BE2C (cell line): ENCODE measurements at places on chromosomes 7 and 10.
A peak's percentile ranks its signal among the peaks of the same experiment; 100 is the strongest.

- DNase-seq, result no peak
Measured at GRCh38 chr7:712381-713138, 13.9 kb upstream of the DNAAF5 start.

DNA sequence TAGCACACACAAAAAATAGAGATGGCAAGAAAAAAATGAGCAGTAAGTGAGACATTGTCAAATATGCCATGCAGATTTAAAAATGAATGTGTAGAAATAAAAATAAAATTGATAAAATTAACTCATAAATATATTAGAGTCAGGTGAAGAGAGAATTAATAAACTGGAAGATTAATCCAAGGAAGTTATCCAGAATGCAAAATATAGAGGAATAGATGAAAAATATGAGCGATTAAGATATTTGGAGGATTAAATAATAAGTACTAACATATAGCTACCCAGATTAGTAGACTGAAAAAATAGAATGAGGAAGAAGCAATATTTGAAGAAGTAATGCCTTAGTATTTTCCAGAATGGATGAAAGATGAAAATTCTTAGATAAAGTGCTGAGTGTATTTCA, 103.4 kb downstream of the GPR158 start:
- DNase-seq, result no peak

GRCh38 chr7:137146012-137146455, 197.5 kb downstream of the PTN start:
- DNase-seq, result no peak

DNA sequence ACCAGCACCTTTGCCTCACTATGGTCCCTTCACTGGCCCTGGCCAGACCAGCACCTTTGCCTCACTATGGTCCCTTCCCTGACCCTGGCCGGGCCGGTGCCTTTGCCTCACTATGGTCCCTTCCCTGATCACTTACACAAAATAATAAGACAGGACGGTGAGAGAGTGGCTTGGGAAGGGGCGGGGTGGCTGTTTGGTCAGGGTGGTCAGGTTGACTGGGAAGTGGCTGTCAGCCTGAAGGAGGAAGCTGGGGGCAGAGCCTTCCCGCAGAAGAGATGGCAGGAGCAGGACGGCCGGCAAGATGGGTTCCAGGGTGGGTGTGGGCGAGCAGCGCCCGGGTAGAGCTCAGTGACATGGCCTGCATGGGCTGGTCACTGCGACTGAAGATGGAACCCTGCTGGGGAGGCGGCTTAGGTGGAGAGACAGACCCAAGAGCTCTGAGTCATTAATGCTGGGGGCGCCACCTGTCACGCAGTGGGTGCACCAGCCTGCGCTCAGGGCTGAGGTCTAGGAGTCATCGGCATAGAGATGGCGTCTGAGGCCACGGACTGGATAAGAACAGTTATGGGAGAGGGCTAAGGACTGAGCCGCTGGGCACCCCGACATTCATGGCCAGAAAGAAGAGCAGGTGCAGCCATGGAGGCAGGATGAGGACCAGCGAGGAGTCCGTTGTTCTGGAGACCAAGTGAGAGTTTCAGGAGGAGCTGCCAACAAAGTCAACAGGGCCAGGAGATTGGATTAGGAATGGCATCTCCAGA, 91.8 kb downstream of the CHST15 start:
- DNase-seq, result no peak

GRCh38 chr7:375901-376305, 85.9 kb downstream of the FOXL3 start:
- DNase-seq, result no peak

DNA sequence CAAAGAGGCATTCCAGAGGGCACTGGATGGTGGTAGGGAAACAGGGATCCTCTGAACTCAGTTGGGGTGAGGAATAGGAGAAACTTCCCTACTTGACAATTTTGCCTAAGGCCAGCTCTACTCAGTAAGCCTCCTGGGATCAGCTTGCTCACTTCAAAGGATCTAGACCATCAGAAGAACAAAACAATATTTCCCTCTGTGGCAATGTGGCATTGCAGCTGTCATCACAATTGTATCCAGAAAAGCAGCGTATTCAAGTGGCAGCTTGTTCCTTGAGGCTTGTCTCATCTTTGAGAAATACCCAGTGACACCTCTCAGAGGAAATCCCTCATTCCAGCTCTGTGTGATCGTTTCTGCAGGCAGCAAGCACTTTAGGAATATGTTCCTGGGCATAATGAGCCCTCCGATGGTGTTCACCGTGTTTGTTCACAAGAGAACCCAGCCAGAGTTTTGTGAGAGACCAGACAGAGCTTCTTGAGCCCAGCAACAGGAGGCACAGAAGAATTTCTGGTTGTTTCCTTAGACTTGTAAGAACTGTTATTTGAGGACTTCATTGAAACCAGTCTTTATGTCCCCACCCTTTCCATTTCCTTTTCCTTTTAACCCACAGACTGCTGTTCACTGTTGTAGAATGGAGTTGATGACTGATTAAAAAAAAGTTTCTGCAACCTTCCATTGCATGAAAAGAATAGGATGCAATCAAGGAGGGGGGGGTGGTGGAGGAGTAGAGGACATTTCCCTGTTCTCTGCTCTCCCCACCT, 747.3 kb downstream of the LRMDA start:
- no peak for DNase-seq

- no peak for DNase-seq
Measured at GRCh38 chr10:56240471-56240870, 120.6 kb downstream of the ZWINT start.

GRCh38 chr7:105651798-105652197, 70.5 kb upstream of the EFCAB10 start:
- no peak for DNase-seq

GRCh38 chr7:153832160-153832559, 220.0 kb upstream of the DPP6 start:
- peak; percentile 44 for DNase-seq

DNA sequence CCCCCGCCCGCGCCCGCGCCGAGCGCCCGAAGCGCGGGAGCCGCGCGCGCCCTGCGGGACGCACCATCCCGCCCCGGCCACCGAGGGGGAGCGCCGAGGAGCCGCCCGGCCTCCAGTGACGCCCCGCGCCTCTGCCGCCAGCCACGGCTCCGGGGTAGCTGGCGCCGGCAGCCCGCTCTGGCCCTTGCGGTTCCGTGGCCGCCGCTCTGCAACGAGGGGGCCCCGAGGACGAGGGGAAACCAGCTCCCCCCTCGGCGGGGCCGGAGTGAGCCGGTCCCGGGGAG, at the start of gene PAXIP1:
PAXIP1 (minus strand) TSS at position 33 of the 284 bp plus-strand sequence. CDS start 195 bp downstream, outside the sequence.
- peak; percentile 72 for DNase-seq

DNA sequence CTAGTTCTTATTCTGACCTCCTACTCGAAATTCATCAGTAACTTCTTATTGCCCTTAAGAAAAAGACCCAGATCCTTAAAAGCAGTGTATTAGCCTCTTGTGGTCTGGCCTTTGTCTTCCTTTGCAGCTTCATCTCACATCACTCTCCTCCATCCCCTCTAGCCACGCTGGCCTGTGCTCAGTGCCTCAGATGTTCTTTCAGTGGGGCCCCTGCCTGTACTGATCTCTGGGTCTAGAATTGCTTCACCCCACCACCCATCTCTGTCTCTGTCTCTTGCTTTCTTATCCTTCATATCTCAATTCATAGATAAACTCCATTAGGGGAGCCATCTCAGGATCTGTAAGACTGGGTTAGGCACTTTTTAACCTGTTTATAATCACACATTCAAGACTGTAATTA, 1178.5 kb upstream of the C7orf33 start:
- DNase-seq, result no peak

GRCh38 chr10:9762966-9763656, 1254.6 kb upstream of the CELF2 start:
- no peak for DNase-seq

- no peak for DNase-seq
Measured at GRCh38 chr7:69839782-69840181, 241.5 kb downstream of the AUTS2 start.

DNA sequence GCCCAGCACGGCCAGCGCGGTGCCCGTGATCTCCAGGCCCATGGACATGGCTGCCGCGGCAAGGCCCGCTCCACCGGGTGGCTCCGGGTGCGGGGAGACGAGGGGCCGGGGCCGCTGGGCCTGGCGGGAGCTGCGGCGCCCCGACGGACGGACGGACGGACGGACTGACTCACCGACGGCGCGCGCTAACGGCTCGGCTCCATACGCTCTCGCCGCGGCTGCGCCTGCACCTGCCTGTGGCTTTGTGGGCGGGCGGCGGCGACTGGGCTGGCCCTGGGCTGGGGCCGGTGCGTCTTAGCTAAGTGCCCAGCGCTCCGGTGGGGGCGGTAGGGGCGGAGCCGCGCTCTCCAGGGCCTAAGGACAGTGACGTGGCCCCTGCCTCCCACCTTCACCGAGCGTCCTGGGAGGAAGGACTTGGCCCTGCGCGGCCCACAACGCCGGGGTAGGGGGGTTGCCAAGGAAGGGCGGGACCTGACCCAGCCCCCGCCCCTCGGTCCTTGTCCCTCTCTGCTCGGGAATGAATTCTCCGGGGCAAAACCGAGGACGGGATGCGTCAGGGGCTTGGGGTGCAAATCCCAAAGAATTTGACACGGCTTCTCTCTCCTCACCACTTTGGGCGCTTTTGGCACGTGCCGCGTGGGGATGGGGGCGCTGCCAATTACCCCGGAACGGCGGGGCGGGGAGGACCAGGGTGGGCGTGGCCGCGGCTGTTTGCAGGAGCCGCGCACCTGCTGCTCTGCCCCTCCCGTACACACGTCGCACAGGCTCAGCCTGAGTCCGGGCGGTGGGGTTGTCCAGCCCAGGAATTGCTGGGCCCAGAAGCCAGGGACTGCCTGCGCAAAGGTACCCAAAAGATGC, at the start of gene CLDN3:
CLDN3 (minus strand) TSS at position 269 of the 858 bp plus-strand sequence; CDS start at position 48, 221 bp downstream.
- peak; percentile 23 for DNase-seq
